GM23338 (cell line): ENCODE measurements at places on chromosomes 11 and 22.
A peak's percentile ranks its signal among the peaks of the same experiment; 100 is the strongest.

GRCh38 chr11:117733316-117733715, 63.7 kb downstream of the DSCAML1 start:
- no peak for DNase-seq

DNA sequence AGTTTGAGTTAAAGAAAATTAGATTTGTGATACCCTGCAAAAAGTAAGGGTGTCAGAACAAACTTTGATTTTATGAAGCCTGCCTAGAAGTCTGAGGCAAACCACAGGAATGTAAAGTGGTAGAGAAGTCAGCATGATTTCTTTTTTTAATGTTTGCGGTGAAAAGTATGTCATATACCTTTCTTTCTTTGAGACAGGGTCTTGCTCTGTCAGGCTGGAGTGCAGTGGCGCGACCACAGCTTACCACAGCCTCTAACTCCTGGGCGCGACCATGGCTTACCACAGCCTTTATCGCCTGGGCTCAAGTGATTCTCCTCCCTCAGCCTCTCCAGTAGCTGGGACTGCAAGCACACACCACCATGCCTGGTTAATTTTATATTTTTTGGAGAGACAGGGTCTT, 4.7 kb downstream of the API5 start:
- DNase-seq, result no peak

GRCh38 chr11:4068962-4069361, 25.6 kb upstream of the RRM1 start:
- no peak for DNase-seq

GRCh38 chr11:59810911-59811259, 307 bp upstream of the MRPL16 start:
- DNase-seq, result no peak

- peak; percentile 53 for DNase-seq
These were observed 18.4 kb downstream of the OR2AT4 start for GRCh38 chr11:75078233-75078632.

GRCh38 chr11:100863080-100863581, 176.0 kb downstream of the ARHGAP42 start:
- peak; percentile 21 for DNase-seq

GRCh38 chr11:121575250-121575962, 122.6 kb upstream of the SORL1-AS1 start:
- DNase-seq, result no peak

GRCh38 chr11:46984987-46985386, 48.4 kb downstream of the CSTPP1 start:
- no peak for DNase-seq

DNA sequence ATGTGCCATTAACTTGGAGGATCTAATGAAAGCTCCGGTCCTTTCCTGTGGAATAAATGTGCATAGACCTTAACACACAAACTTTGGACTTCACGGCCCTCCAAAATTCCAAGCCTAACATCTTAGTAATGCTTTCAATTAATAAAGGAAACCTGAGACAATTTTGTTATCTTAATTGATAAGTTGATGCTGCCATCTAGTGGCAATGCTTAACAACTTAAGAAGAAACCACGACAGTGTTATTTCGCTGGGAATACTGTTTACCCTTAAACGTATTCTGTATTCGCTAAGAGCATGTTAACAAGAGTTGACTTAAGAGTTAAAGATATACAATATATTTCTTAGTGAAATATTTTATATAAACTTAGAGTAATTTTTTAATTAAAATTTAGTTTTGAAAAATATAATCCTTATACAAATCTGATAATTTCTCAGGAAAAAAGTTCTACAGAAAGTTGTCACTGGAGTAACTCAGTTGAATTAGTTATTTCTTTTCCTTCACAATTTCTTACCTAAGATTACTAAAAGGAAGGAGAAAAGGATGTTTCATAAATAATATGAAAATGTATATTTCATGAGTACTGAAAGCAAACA, 35.0 kb upstream of the OR9G4 start:
- peak; percentile 90 for DNase-seq

- no peak for DNase-seq
These were observed 7.8 kb downstream of the APOL5 start for GRCh38 chr22:35725521-35725920.

GRCh38 chr11:128553662-128554362, 33.5 kb downstream of the ETS1 start:
- DNase-seq, result no peak

- no peak for DNase-seq
These were observed 75.1 kb downstream of the LARGE2 start for GRCh38 chr11:45997599-45997998.

GRCh38 chr11:125398475-125398874, 97.6 kb downstream of the FEZ1 start:
- DNase-seq, result no peak

DNA sequence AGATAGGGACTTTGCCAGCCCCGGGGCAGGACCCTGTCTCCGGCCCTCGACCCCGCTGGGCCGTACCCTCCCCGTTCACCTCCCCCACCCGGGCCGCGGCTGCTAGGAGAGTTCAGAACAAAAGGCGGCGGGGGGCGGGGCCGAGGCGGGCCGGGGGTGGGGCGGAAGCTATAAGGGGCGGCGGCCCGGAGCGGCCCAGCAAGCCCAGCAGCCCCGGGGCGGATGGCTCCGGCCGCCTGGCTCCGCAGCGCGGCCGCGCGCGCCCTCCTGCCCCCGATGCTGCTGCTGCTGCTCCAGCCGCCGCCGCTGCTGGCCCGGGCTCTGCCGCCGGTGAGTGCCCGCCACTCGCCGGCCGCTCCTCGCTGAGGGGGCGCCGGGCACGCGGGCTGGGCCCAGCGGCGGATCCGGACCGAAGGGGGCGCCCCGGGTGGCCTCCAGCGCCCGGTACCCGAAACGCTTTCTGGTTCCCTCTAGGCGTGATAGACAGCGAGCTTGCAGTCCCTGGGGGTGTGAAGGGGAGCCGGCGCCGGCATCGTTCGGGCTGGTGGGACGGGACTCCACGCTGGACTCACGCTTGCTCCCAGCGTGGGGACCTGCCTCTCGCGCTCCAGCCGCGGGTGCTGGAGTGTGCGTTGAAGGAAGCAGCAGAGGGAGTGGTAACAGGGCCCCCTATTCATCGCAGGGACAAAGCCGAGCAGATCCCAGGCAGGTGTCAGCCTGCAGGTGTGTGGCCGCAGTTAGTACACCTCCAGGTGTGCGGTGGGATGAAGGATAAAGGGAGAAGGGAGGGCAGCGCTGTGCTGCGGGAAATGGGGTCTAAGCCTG, at the start of gene MMP11:
MMP11 (plus strand) TSS at position 201 of the 825 bp plus-strand sequence; CDS start at position 223, 22 bp downstream.
- DNase-seq, result peak; percentile 82

DNA sequence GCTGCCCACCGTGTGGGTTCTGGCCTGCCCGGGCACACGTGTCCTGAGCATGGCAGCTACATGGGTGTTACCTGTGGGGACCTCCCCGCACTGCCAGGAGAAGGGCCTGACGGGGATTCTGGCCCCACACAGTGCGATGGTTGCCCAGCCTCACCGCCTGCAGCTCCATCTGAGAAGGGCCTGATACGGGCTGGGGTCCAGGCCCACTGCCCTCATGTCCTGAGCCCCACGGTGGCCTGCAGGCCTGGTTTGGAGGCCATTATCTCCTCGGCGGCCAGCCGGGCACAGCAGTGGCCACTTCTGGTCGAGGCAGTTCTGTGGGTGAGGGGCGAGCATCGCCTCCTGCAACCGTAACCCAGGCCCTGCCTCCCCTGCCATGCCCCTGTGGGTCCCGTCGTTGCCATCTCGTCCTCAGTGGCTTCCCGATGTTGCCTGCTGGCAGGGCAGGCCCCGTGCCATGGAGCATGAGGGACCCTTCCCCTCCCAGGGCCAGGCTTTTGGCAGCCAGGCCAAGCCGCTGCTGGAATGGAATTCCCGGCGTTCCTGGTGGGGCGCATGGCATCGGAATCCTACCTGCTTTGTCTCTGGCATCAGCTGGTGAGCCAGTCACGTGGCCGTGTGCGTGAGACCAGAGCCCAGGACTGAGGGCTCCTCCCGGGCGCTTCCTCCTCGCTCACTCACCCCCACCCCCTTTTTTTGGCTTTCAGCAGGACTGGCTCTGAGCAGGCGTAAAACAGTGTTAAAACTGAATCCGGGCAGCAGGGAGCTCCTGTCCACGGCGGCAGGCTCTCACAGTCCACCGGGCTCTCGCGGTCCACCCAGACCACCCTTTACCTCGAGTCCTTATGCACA, 71.9 kb upstream of the PPARA start:
- peak; percentile 57 for DNase-seq

DNA sequence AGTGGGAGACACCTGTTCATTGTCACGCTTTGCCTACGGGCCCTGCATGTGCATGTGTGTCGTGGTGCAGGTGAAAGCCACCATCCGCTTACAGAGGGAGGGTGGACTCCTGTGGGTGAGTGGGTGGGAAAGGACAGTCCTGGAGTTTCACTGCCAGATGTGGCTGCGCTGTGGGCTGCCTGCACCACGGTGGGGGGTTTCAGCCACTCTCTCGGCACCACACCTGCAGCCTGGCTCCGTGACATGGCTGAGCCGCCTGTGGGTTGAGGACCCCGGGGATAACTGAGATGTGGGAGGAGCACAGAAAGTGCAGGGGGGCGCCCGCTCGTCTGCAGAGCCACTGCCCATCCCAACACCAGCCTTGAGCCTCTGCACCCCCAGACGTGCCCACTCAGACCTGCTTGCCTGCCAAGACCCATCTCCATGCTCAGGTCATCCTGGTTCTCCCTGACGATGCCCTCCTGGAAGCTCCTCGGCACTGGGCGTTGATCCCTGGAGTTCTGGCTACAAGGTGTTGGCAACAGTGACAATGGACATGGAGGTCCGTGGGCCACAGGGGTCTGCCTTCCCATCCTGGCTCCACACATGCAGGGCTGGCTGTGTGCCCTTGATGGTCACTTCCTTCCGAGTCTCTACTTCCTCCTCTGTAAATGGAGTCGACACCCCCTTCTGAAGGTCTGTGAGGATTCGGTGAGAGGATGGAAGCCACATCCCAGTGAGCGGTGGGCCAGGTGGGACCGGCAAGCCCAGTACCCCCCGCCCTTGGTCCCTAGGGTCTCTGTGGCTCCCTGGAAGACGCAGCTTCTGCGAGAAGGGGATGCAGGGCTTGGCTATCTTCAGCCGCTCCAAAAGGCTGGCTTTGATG, 1007.0 kb downstream of the BRD1 start:
- peak; percentile 0 for DNase-seq

- DNase-seq, result no peak
These were observed 140.0 kb downstream of the TBC1D22A start for GRCh38 chr22:46902436-46902835.

- no peak for DNase-seq
These were observed 238.4 kb upstream of the DDI1 start for GRCh38 chr11:103798026-103798425.

- no peak for DNase-seq
These were observed 168.9 kb downstream of the MIAT start for GRCh38 chr22:26825960-26826935.

DNA sequence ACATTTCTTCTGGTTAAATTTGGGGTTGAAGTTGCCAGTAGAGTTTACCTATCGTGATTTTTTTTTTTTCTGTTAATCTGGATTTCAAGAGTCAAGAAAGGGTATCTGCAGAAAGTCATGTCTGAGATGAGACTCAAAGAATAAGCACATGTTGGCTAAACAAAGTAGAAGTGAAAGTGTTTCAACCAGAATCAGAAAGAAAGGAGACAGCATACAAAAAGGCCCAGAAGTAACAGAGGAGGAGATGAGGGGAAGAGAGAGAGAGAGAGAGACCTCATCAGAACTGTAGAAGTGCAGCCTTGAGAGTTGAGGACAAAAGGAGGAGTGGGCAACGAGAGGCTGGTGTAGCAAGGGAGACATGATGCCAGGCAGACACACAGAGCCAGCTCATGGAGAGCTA, 54.9 kb downstream of the SVIP start:
- DNase-seq, result no peak

GRCh38 chr22:50563413-50564160, 868 bp upstream of the SYCE3 start:
- peak; percentile 24 for DNase-seq

DNA sequence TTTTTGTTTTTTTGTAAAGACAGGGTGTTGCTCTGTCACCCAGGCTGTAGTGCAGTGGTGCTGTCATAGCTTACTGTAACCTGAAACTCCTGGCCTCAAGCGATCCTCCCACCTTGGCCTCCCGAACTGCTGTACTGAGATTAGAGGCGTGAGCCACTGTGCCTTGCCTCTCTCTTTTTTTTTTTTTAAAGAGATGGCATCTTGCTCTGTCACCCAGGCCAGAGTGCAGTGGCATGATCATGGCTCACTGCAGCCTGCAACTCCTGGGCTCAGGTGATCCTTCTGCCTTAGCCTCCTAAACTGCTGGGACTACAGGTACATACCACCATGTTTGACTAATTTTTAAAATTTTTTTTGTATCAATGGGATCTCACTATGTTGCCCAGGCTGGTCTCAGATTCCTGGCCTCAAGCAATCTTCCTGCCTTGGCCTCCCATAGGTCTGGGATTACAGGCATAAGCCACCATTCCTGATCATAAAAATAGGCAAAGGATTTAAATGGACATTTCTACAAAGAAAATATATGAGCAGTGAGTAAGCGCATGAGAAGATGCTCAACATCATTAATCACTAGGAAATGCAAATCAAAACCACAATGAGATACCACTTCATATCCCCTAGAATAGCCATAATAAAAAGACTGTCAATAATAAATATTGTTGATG, 17.3 kb upstream of the CLNS1A start:
- DNase-seq, result no peak

GRCh38 chr11:60769811-60770210, 13.1 kb downstream of the MS4A15 start:
- no peak for DNase-seq

DNA sequence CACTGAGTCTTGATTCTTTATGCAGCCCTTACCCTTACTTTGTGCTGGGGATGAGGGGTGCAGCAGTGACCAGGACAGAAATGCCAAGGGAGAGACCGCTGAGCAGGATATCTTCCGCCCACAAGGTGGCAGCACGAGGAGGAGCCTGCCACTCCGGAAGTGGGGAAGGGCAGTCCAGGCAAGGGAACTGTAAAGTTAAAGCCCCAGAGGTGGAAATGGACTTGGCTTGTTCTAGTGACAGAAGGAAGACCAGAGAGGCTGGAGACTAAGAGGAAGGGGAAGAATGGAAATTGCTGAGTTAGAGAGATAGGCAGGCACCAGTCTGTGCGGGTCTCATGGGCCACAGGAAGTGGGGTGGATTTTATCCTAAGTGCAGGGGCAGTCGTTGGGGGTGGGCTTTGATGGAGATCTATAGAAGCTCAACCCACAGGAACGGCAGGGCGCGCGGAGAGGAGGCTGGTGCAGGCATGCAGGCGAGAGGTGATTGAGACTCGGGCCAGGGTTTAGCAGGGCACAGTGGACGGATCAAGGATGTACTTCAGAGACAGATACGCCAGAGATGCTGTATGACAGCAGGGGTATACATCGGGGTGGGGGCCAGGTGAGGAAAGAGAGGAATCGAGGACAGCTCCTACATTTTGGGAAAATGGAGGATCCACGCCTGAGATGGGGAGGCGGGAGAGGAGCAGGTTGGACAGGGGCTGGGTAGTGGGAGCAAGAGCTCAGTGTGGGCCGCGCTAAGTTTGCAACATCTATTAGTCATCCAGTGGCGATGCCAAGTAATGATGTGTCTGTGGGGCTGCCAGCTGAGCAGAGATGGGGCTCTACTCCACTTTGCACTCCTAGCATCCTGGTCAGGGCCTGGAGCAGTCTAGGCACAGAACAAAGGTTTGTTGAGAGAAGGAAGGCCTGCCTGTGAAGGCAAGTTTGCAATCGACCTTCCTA, 3.3 kb upstream of the GRK2 start:
- peak; percentile 91 for DNase-seq

GRCh38 chr11:64234647-64235379, 429 bp downstream of the VEGFB start:
- DNase-seq, result peak; percentile 70

- DNase-seq, result no peak
These were observed 18.0 kb upstream of the APOA1 start for GRCh38 chr11:116855413-116855812.
